Left lung (tissue), 14 donors: ENCODE measurements at places on chromosomes 5 and 9. TPM values are rescaled to one million over a fixed set of nuclear protein-coding genes. Genes with fewer than 3 reads are reported as not detected.

CDKN2B-AS1 gene
- total RNA-seq = 0.58 TPM

CDX1 gene
- total RNA-seq = not detected

ADAMTS6 gene
- total RNA-seq = 6.3 TPM

FAT2 gene
- 0.03 TPM for total RNA-seq

NME5 gene
- total RNA-seq = 7.0 TPM

ST8SIA4 gene
- 38.5 TPM for total RNA-seq

SYNPO gene
- total RNA-seq = 114 TPM

CDC14B gene
- total RNA-seq = 17.1 TPM

PRUNE2 gene
- 17.7 TPM for total RNA-seq

ADAMTS13 gene
- total RNA-seq = 4.1 TPM

- H3K27ac ChIP-seq = no peak overlapping the region
- DNase-seq = no peak
- H3K27me3 ChIP-seq = no peaks in the 10 kb centered on the region
- no peaks in the 10 kb centered on the region for H3K4me1 ChIP-seq
- no peak overlapping the region for H3K4me3 ChIP-seq
- no peaks in the 10 kb centered on the region for H3K36me3 ChIP-seq
Measured at GRCh38 chr9:7342229-7342628, 457.3 kb downstream of the DMAC1 start.

- H3K4me1 ChIP-seq = peaks cover 32% of the 10 kb centered on the region
- H3K36me3 ChIP-seq = peaks cover 5% of the 10 kb centered on the region
- H3K27me3 ChIP-seq = no peaks in the 10 kb centered on the region
- no peak for DNase-seq
Measured at GRCh38 chr5:139562847-139563246, 1.7 kb downstream of the UBE2D2 start.

GRCh38 chr5:127311349-127311748, 20.8 kb downstream of the MEGF10 start:
- no peak overlapping the region for H3K4me3 ChIP-seq
- no peaks in the 10 kb centered on the region for H3K36me3 ChIP-seq
- H3K27ac ChIP-seq = no peak overlapping the region
- H3K4me1 ChIP-seq = no peaks in the 10 kb centered on the region
- H3K27me3 ChIP-seq = no peaks in the 10 kb centered on the region

- H3K27me3 ChIP-seq = no peaks in the 10 kb centered on the region
- no peaks in the 10 kb centered on the region for H3K4me1 ChIP-seq
- no peaks in the 10 kb centered on the region for H3K36me3 ChIP-seq
- no peak overlapping the region for H3K27ac ChIP-seq
Measured at GRCh38 chr9:120104771-120105170, 475.2 kb downstream of the CDK5RAP2 start.

DNA sequence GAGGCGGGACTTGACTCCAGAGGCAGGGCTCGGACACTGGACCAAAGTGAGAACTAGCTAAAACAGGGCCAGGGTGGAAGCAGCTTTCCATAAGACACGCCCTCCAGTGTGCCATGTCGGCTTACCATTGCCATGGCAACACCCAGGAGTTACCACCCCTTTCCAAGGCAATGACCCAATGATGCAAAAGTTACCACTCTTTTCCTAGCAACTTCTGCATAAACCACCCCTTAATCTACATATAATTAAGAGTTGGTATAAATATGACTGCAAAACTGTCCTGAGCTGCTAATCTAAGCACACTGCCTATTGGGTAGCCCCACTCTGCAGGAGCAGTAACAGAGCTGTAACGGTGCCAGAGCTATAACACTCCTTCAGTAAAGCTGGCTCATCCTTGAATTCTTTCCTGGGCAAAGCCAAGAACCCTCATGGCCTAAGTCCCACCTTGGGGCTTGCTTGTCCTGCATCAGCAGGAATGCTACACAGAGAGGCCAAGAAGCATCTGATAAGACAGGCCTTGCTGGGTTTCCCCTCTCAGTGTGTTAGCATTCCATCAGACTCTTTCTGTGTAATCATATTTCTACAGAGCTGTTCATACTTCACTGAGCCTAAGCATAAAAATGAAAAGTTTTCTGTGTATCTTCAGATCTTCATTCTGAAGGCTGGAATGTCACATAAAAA, 262.7 kb upstream of the KLF9 start:
- no peak for DNase-seq
- H3K27me3 ChIP-seq = no peaks in the 10 kb centered on the region
- no peaks in the 10 kb centered on the region for H3K4me1 ChIP-seq
- no peaks in the 10 kb centered on the region for H3K36me3 ChIP-seq

- H3K27me3 ChIP-seq = no peaks in the 10 kb centered on the region
- H3K27ac ChIP-seq = no peak overlapping the region
- H3K36me3 ChIP-seq = no peaks in the 10 kb centered on the region
- no peak for DNase-seq
Measured at GRCh38 chr9:70427161-70427945, 12.9 kb upstream of the KLF9 start.

DNA sequence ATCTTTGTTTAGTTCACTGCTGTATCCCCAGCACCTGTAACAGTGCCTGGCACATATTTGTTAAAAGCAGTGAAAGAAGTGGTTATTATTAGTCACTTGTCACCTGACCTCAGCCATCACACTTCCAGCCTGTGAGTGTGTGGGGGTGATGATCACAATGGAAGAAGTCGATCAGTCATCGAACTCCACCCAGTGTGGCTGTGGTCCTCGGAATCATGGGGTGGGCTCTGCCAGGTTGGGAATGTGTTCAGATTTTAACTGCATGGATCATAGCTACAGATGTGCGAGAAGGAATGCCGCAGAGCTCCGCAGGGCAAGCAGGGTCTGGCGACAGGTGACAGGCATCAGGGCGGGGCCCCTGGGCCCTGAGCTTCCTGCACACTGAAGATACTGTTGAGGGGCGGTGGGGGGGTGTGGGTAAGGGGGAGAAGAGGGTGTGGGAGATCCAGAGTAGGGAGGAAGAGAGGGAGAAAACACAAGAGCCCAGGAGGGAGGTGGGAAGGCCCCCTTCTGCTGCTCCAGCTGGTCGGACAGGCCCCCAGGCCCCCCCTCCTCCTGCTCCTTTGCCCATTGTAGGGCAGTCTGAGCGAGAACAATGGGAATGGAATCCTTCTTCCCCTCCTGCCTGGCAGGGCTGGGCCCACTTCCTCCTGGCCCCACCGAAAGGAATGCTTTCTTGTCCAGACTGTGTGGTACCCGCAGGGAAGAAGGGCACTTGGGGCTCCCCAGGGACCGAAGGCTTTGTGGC, 89.6 kb downstream of the SPRY4 start:
- no peaks in the 10 kb centered on the region for H3K27me3 ChIP-seq
- DNase-seq = no peak
- H3K4me3 ChIP-seq = no peak overlapping the region
- H3K4me1 ChIP-seq = no peaks in the 10 kb centered on the region

DNA sequence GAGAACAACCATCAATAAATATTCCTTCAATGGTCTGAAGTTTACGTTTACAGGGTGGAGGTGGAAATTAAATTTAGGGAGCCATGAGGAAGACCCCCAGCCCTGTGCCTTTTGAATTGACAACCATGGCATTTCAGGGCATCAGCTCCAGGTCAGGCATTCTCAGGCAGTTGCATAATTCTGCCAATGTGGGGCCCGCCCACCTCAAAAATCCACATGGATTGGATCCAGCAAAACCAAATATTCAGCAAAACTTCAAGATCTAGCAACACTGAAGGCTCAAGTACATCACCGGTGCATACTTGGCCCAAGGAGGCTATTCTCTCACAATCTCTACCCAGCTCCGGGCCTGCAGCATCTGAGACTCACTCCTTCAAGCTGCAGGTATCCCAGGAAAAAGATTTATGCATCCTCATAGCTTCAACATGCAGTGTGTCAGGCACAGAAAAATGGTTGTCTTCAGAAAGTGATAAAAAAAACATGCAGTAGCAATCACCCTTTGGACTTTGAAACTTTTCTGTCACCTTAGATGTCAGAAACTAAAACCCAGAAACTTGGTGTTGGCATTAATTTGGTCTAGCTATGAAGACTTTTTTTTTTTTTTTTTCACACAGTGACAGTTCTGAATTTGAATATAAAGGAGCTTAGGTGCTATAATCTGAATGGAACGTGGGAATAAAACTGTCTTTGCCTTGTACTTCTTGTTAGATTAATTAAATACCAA, 21.4 kb upstream of the ANXA2R start:
- H3K27ac ChIP-seq = no peak overlapping the region
- no peaks in the 10 kb centered on the region for H3K4me1 ChIP-seq
- H3K4me3 ChIP-seq = no peak overlapping the region
- no peaks in the 10 kb centered on the region for H3K27me3 ChIP-seq

DNA sequence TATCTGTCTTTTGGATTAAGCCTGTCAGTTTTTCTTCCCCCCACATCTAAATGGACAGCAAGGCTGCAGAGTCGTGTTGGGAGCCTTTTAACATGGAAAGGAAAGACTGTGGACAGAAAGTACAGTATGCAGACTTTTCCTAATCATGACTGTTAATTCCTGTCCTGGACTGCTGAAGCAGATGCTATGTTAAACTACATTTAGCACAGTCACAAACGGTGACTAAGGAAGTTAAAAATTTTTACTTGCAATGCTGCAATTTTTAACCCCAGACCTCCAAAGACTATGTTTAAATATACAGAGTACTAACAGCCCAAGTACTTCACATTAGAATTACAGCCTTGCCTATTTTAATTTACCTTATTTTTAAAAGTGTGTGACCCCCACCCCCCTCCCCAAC, 51.8 kb downstream of the ELAVL2 start:
- no peak for DNase-seq
- H3K4me3 ChIP-seq = no peak overlapping the region
- H3K27me3 ChIP-seq = no peaks in the 10 kb centered on the region

DNA sequence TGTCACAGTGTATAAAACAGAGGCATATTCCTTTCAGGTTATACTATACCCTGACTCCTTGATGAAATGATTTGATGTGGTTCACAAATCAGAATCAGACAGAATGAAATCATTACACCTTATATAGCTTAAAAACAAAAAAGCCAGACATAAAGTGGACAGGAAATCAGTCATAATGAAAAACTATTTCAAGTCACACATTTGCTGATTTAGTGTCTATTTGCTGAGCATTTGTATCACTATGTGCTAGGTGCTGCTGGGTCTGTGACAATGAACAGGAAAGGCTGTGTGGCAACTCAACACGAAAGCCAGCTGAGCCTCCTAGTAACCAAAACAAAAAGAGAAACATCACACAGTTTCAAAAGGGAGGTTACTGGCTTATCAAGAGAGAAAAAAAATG, 194.0 kb downstream of the EFNA5 start:
- DNase-seq = no peak
- H3K27me3 ChIP-seq = no peaks in the 10 kb centered on the region
- H3K27ac ChIP-seq = no peak overlapping the region
- H3K4me3 ChIP-seq = no peak overlapping the region
- H3K4me1 ChIP-seq = no peaks in the 10 kb centered on the region
- H3K36me3 ChIP-seq = no peaks in the 10 kb centered on the region

- DNase-seq = no peak
- H3K36me3 ChIP-seq = no peaks in the 10 kb centered on the region
- H3K27me3 ChIP-seq = no peaks in the 10 kb centered on the region
- H3K4me3 ChIP-seq = no peak overlapping the region
- no peak overlapping the region for H3K27ac ChIP-seq
- H3K4me1 ChIP-seq = no peaks in the 10 kb centered on the region
Measured at GRCh38 chr9:13318027-13318426, 38.5 kb upstream of the MPDZ start.

GRCh38 chr5:147481874-147482705, 27.8 kb downstream of the DPYSL3 start:
- no peak for DNase-seq
- H3K27ac ChIP-seq = peak overlapping the region; percentile 76
- H3K4me1 ChIP-seq = peaks cover 15% of the 10 kb centered on the region
- H3K4me3 ChIP-seq = no peak overlapping the region
- H3K27me3 ChIP-seq = no peaks in the 10 kb centered on the region

GRCh38 chr9:70798018-70798417, 323.4 kb downstream of the TRPM3 start:
- H3K27me3 ChIP-seq = no peaks in the 10 kb centered on the region
- no peak overlapping the region for H3K4me3 ChIP-seq
- no peak for DNase-seq
- no peak overlapping the region for H3K27ac ChIP-seq
- no peaks in the 10 kb centered on the region for H3K4me1 ChIP-seq

DNA sequence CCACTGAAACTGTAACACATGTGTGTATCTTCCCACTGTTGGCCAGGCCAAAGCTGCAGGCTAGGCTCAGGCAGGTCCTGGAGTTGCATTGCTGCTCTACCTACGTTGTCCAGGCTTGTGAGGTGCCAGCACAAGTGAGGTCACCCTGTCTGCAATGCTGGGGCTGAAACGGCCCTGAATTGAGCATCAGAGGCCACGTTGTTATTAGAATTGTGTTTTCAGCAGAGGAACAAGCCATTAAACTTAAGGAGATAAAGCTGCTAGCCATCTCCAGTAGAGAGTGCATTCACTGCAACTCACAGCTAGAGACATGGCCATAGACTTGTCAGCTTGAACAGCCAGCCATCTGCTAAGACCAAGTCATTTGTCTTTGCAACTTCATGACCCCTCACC, 191.8 kb downstream of the SEMA6A start:
- DNase-seq = no peak
- H3K27ac ChIP-seq = no peak overlapping the region
- H3K4me3 ChIP-seq = no peak overlapping the region
- H3K27me3 ChIP-seq = no peaks in the 10 kb centered on the region

- peaks cover 13% of the 10 kb centered on the region for H3K4me1 ChIP-seq
- no peak overlapping the region for H3K27ac ChIP-seq
- DNase-seq = no peak
- no peak overlapping the region for H3K4me3 ChIP-seq
Measured at GRCh38 chr5:143318833-143319232, 84.7 kb downstream of the NR3C1 start.

- H3K4me1 ChIP-seq = no peaks in the 10 kb centered on the region
- no peak overlapping the region for H3K27ac ChIP-seq
- no peak for DNase-seq
- H3K36me3 ChIP-seq = no peaks in the 10 kb centered on the region
Measured at GRCh38 chr5:5461012-5461411, 38.5 kb downstream of the ICE1 start.

DNA sequence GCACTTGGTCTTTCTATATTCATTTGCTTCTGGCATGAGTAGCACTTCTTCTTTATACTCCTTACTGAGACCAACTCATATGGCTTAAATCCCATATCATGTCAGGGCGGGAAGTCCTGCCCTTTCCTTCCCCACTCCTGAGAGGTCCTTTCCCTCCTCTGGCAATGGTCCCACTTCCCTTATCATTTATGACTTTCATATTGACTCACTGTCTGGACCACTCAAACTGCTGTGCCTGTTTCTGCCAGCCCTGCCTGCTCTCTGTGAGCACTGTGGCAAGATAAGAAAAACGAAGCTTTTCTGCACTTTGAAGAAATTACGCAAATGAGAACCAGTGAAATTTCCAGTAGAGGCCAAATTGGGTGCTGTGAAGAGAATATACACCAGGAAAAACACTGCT, 58.1 kb downstream of the ZNF474 start:
- DNase-seq = no peak
- H3K4me1 ChIP-seq = peaks cover 15% of the 10 kb centered on the region
- no peaks in the 10 kb centered on the region for H3K27me3 ChIP-seq
- no peak overlapping the region for H3K4me3 ChIP-seq

GRCh38 chr5:133945568-133945967, 22.9 kb downstream of the C5orf15 start:
- no peak overlapping the region for H3K4me3 ChIP-seq
- no peak overlapping the region for H3K27ac ChIP-seq
